ENCODE measurements at places on chromosomes 5 and 9. TPM values are rescaled to one million over a fixed set of nuclear protein-coding genes. Genes with fewer than 3 reads are reported as not detected.
A peak's percentile ranks its signal among the peaks of the same experiment; 100 is the strongest.

SPATA31D4 gene
- total RNA-seq: not detected

CPEB4 gene
- 28.2 TPM for total RNA-seq

TAS2R1 gene
- total RNA-seq: not detected

SARDH gene
- total RNA-seq: 0.07 TPM

- no peak for DNase-seq
Measured at GRCh38 chr9:112489039-112489546, 2.5 kb downstream of the KIAA1958 start.

- no peak for DNase-seq
Measured at GRCh38 chr5:29239606-29240005, 1953.9 kb upstream of the CDH6 start.

GRCh38 chr5:135501965-135502364, 33.8 kb downstream of the NEUROG1 start:
- DNase-seq: no peak

DNA sequence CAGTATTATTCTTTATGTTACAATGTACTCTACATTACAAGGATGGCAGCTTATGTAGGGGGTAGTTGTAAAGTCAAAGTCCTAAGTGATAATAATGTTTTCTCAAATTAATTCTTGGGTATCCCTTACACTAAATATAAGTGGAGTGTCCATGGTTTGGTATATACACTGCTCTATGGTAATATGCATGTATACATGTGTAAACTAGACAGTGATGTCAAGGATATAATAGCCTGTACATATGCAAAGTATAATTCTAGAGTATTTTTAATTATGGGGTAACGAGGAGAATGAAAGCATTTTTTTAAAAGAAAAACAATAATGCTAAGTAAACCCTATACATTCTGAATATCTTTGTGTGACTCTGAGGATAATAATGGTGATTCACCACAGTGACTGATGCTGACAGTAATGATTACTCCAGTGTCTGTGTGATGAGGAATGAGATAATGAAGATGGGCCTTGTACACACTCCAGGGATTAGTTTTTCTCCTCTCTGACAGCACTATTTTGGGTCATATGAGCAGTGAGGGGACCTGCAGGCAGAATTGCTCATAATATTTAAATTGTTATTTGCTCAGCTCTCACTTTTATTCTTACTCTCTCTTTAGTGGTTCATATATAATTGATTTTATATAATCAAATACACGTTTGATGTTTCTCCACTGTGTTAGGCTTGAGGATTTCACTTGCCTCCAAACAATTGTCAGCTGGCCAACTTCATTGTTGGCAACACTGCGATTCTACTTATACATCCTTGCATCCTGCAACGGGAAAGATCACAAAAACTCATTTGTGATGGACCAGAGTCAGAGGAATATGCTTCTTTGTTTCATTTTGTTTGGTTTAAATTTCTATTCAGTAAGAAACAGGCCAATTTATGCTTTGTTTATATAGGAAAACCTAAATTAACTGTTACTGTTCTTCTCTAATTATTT, 88.2 kb downstream of the NREP start:
- DNase-seq: no peak

DNA sequence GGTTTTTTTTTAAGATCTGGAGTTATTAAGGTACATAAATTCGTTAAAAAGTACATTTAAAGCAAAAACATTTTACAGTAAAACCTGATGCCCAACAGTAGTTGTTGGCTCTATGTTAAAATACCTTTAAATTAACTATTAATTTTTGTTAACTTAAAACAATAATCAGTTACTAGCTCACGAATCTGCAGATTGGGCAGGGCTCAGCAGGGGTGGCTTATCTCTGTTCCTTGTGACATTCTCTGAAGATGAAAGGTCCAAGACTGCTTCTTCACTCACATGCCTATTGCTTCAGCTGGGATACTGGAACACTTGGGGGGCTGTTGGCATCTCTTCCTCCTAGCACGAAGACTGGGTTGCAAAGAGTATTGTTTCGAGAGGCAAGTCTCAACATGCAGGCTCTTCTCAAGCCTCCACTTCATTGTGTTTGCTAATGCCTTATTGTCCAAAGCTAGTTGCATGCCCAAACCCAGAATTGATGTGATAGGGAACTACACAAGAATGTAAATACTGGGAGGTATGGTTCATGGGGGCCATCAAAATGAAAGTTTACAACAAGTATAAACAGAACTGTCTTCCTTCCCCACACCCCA, 46.6 kb downstream of the MAP3K1 start:
- DNase-seq: no peak

DNA sequence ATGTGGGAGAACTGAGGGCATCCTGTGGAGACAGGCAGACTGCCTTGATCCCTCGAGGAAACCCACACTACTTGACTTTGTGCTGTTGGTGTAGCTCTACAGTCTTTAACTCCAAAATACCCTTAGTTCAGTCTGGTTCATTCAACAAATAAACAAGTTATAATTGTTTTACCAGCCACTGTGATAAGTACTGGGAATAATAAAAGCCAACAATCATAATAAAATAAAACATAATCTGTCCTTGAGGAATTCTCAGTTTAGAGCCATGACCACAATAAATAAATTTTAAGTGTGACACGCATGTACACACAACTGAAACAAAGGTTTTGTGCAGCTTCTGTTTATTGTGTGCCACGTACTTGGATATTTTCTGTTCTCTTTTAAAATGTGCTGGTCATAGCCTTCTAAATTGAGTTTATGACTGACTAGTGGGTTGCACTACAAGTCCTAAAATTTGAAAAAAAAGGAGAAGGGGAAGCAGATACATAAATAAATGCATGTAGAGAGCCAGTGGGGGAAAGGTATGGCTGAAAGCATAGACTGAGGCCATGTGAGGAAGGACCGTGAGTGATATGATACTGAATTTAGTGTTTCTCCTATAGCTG, 6.2 kb upstream of the SCAMP1 start:
- DNase-seq: no peak

GRCh38 chr9:119500072-119500771, 131.0 kb upstream of the BRINP1 start:
- DNase-seq: no peak

DNA sequence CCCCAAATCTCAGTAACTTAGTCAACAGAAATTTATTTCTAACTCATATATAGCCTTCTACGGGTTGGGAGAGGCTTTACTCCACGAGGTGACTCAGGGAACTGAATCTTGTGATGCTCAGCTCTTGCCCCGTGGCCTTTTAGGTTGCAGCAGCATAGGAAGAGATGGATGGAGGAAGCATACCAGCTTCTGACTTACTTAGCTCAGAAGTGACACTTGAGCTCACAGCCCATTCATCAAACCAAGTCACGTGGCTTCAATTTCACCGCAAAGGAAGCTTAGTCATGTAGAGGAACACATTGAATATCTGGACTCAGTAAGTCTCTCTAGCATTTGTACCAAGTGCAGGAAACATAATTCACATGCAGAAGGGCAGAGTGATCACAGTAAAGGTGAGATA, 124.1 kb upstream of the KCNN2 start:
- no peak for DNase-seq

GRCh38 chr9:91320299-91320698, 41.4 kb downstream of the AUH start:
- DNase-seq: no peak

- DNase-seq: peak; percentile 58
Measured at GRCh38 chr9:27352457-27353165, 55.7 kb upstream of the EQTN start.

Measured in B cell (primary cell).